Posterior vena cava (tissue), 2 donors: ENCODE measurements at places on chromosomes 7 and 10.

GRCh38 chr10:69479240-69480067 is 28.2 kb downstream of the TSPAN15 start:
- DNase-seq: no peak

- DNase-seq: no peak
Observed at GRCh38 chr7:44646921-44647636, 40.7 kb downstream of the OGDH start.

- peak; percentile 13 for DNase-seq
Observed at GRCh38 chr10:103793429-103793828, 61.9 kb downstream of the SH3PXD2A start.

DNA sequence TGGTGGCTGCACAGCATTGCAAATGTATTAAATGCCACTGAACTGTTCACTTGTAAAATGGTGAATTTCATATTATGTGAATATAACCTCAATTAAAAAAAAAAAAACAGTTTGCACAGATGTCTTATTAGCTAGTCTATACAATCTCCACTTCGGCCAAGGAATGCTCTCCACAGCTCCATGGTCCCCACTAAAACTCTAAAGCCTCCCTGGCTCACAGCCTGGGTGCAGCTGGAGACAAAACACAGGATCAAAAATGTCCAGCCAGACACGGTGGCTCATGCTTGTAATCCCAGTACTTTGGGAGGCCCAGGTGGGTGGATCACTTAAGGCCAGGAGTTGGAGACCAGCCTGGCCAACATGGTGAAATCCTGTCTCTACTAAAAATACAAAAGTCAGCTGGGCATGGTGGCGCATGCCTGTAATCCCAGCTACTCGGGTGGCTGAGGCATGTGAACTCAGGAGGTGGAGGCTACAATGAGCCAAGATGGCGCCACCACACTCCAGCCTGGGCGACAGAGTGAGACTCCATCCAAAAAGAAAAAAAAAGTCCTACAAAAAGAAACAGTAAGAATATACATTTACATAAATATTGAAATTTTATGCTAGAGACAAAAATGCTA is 66.0 kb downstream of the SRPK2 start:
- DNase-seq: no peak

DNA sequence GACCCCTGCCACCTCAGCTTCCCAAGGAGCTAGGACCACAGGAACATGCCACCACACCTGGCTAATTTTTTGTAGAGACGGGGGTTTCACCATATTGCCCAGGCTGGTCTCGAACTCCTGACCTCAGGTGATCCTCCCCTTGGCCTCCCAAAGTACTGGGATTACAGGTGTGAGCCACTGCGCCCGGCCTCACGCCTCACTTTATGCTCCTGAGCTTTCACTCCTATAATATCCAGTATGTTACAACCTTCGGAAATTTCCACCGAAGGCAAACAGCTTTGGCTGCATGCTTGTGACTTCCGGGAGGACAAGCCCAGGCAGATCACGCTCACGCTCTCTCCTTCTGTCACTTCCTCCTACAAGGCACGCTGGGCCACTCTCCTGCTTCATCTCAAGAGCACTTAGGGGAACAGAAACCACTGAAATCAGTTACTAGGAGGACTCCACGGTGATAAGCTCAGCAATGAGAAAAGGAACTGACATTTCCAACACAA is 4.4 kb upstream of the MAD1L1 start:
- no peak for DNase-seq

- no peak for DNase-seq
Observed at GRCh38 chr7:102833343-102833742, 79.5 kb upstream of the LRRC17 start.

GRCh38 chr10:82211346-82211745 is 336.4 kb downstream of the NRG3 start:
- no peak for DNase-seq

GRCh38 chr7:51459809-51460208 is 143.2 kb upstream of the COBL start:
- DNase-seq: no peak

DNA sequence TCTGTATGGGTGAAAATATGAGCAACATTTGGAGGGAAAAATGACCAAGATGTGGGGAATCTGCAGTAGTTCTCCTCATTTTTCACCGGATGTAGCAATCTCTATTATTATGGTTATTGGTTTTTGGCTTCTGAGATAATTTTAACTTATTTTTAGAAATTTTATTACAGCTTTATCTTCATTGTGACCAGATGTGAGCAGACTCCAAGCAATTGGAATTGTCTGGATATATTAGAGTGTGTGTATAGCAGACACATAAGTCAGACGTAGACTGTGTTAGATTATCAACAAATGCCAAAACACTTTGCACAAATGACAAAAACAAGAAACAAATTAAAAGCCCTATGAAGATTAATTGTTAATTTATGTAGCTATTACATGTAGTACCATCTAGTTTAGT is 249.1 kb downstream of the DNAJB9 start:
- no peak for DNase-seq

GRCh38 chr7:106279425-106280197 is 5.2 kb downstream of the NAMPT start:
- DNase-seq: no peak

DNA sequence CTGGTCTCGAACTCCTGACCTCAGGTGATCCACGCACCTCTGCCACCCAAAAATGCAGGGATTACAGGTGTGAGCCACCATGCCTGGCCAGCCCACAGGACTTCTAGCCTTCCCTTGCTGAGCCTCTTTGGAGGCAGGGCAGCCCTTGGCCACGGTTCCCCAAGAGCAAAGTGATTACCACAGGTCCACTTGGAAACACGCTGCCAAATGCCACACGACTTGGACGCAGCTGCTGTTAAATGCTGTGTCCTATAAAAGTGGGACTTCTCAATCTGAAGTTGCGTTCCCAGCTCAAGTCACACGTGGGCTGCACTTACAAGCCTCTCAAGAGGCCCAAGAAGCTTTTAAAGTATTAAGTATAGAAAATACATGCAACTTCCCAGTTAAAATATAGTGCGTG is 30.1 kb downstream of the CTBP2 start:
- no peak for DNase-seq

DNA sequence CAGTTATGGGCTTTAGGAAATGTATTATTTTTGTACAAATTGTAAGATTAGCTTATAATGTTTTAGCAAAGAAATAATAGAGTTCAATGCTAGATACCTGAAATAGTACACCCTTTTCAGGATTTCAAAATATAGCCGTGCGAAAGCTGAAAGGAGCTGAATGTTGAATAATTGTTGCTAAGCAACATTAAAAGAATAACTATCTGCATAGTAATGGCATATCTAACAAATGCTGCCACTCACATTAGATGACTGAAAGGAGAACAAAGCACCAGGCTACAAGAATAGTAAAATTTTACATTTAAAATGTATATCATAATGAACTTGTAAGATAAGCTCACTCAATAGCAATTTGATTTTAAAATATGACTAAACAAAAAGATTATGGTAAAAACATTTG is 82.5 kb downstream of the SDHAF3 start:
- no peak for DNase-seq

DNA sequence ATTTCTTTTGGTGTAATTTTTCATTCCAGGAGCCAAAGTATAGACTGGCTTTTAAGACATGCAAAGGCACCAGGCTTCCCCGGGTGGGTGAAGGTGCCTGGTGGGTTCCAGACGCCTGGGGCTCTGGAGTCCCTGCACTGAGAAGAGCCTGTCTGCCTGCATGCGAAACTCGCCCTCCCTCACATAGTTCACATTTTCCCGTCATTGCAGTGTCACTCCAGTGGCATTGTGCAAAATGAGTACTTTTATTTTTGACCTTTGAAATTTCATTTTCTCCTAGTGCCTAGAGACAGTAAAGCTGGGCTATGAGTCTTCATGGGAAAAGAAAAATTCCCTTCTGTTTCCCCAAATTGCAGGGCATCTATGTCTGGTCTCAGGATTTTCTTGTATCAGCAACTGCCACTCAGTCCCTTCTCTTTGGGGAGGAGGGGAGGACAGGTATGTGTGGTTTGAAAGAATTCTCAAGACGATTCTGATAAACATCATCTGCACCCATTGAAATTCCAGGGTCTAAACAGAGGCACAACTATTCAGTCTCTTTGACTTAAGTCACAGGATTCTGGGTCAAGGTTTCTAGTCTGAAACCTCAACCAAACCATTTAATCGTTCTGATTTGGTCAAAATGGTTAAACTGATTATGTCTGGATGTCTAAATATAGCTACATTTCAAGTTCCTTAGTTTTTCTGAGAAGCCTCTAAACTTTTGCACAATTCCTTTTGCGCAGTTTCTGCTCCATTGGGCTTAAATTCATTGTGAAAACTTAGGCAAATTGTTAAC is 107.8 kb downstream of the CYP26A1 start:
- DNase-seq: no peak

GRCh38 chr7:12729112-12729511 is 41.7 kb downstream of the ARL4A start:
- peak; percentile 88 for DNase-seq

- peak; percentile 96 for DNase-seq
Observed at GRCh38 chr7:42236976-42237810, at the start of gene GLI3. TSS of gene GLI3 (minus strand) at chr7:42237209. CDS start at chr7:42223253, 13,956 bp downstream.

GRCh38 chr7:40230101-40230500 is 95.3 kb downstream of the SUGCT start:
- DNase-seq: no peak

DNA sequence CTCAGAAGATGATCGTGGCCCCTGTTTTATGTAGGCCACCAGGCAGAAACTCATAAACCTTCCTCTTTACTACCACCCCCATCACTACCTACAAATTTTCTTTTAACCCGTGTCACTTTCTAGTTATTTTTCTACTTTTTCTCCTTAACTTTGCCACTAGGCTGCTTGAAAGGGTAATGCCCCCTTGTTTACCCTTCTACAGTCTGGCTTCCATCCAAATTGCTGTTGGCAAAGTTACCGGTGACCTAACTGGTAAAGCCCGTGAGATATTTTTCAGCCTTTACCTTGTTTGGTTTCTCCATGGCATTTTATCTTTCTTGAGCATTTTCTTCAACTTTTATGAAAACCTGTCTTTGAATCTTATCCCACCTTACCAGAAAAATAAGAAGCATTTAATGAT is 153.0 kb downstream of the WNT2 start:
- no peak for DNase-seq

GRCh38 chr7:76009672-76010600 is 15.5 kb upstream of the TMEM120A start:
- no peak for DNase-seq

- DNase-seq: no peak
Observed at GRCh38 chr7:111783854-111784253, 221.6 kb upstream of the IMMP2L start.

- DNase-seq: no peak
Observed at GRCh38 chr7:143147070-143147469, 15.2 kb downstream of the PIP start.

DNA sequence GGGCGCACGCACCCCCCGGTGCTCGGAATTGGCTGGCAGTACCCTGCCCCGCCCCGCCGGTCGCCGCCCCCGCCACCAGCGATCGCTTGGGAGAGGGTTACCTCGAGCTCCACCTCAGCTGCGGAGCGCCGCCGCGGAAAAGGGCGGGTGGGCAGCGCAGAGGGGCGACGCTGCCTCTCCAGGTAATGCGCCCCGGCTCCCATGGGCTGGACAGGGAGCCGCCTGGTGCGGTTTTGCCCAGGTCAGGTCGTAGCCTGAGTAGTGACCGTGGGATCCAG is 1.3 kb downstream of the PFKFB3 start:
- DNase-seq: no peak

DNA sequence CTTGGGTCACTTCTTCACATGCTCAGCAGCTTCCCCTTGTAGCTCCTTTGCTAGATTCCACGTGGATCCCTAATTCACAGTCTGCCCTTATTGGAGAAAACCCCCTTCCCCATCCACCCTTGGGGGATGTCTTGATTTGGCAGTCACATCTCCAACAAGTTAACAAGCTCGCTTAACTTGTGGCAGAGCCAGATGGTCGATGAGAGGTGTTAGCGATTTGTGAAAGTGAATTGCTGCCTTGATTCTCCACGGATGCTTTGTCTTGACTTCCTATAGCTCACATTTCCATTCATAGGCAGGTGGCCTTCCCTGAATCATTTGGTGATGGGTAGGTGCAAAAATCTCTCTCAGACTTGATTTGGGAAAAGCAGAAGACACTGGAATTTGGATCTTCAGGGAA is 387.9 kb downstream of the TCERG1L start:
- no peak for DNase-seq

DNA sequence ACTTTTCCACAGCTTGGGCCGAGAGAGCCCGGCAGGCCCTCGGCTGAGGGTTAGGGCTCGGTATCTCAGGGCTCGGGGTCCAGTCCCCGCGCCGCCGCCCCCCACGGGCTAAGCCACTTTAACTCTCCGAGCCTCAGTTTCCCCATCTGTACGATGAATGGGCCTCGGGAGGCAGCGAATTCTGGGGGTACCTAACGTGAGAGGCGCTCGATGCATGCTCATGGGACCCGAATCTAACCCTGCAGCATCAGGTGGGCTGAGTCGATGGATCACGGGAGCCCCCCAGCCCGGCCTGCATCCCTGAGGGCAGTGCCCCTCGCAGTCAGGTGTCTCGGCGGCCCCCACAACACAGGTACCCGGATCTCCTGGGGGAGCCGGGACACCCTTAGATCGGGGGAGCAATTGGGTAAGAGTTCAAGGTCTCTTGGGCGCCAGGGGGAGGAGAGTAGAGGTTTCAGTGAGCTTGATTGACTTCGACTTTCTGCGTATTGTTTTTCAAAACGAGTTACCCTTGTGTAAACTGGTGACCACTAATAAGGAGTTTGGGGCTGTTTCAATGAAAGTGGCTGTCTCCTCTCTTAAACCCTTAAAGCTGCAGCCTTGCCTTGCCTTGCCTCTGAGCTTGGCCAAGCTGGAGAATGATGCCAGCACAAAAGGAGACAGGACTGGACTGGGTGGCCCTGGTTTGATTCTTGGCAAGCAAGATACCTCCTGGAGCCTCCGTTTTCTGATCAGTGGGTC is 631 bp downstream of the POR start:
- DNase-seq: peak; percentile 30

DNA sequence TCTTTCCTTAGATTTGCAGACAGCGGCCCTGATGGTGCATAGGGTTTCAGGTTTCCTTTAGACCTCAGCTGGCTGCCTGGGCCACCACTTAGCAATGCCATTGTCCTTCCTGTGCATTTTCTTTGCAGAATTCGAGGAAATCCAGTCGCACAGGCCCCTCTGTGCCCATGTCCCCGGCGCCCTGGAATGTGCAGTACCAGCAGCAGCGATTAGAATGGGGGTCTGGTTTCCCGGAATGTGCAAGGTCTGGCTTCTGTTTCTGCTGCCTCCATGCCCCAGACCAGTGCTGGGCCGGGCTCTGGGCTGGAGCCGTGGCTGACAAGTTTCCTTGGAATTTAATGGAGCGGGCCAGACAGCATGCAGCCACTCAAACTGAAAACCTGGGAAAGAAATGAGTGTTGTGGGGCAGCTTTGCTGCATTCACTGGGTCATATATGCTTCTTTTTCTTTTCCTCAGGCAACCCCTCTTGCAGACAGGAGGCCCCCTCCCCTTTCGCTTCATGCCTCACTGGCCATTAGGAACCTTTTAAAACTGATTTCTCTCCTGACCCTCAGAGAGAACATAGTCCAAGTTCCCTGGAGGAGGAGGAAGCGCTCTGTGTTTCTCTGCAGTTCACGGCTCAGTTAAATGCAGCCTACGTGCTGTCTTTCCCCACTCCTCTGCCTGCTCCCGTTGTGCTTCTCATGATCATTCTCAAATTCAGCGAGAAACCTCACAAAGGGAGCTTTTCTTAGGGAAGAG is 14.4 kb downstream of the HTRA1 start:
- DNase-seq: no peak
